ENCODE measurements at places on chromosomes 6 and 20.

DNA sequence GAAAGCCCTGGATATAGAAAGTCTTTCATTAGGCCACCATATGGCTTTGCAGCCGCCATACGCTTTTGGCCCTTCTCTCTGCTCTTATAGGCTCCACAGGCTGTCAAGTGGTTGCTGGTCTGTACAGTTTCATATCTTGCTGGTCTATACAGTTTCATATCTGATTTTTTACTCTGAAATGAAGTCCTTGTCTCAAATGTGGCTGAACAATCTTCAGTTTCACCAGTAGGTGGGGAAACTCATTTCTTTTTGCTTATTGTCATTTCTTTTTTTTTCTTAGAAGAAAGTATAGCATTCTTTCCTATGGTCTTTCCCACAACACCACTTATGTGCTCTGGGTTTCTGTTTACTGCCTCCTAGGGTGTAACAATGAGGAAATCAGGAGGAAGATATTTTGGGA lies 771.4 kb upstream of the MMS22L start:
- no peak for DNase-seq

- no peak for DNase-seq
These were observed 83.8 kb downstream of the IYD start for GRCh38 chr6:150452428-150453243.

GRCh38 chr6:154754152-154754551 lies 20.9 kb downstream of the SCAF8 start:
- DNase-seq: no peak

DNA sequence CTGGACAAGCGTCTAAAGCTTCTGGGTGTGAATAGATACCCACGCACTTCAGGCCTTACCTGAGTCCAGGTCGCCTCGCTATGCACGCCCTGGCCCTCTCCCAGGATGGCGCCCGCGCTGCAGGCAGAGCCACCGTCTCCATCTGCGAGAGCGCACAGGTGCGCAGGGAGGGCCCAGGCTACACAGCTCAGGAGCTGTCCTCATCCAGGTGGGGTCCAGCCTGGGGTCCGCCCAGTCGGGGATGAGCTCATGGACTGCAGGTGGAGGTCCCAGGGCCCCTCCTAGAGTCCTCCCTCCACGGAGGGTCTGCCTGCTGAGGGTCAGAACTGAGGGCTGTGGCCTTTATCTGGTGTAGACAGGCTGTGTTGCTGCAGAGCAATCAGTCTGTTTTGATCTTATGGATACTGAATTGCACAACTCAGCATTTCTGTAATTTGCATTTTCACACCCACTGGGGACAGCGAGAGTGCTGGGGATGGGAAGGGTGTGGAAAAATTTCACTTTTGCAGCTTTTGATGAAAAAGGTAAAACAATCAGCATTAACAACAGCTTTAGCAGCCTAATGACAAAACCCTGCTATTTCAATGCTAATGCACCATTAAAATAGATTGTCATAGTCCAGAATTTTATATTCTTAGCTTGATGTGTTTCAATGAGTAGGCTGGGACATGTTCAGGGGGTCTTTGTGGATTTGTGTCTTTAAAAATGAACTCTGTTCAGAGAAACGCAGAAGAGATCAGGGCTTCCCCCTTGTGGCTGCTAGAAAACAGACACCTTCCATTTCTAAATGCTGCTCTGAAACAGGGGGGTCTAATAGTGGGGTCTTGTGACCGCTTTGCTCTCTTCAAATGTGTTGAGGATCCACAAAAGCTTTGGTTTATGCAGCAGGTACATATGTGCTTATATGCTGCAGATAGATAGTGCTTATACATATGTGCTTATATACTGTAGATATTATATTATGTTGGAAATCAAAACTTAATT lies 77.8 kb upstream of the PHACTR3 start:
- DNase-seq: no peak

DNA sequence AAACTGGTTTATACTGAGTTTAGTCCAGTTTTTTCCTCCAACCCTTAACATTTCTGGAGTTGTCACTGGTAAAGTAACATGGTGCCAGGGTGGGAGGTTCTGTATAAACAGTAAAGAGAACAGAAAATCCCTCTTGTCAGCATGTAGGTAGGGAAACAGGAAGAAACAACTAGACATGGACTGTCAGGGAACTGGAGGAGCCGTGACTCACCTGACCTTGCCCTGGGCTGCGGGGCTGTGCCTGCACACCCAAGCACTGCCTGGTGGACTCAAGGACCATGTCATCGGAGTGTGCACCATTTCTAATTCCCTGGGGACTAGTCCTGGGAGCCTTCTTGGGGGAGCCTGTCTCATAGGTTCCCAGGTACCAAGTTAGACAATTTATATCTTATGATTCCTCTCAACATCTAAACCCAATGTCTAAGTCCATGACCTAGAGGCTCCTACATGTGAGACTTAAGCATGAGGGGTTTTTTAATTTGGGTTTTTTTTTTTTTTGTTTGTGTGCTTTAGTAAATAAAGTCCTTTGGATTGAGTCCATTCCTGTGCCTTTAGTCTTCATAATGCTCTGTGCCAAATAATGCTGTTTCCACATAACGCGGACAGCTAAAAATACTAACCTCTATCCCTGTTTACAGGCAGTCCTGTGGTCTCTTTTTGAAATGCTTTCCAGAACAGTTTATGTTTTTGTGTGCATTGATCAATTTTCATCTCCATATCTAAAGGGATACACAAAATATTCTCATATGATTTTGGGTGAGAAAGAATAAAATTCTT lies 136.9 kb upstream of the SUPT3H start:
- DNase-seq: no peak

DNA sequence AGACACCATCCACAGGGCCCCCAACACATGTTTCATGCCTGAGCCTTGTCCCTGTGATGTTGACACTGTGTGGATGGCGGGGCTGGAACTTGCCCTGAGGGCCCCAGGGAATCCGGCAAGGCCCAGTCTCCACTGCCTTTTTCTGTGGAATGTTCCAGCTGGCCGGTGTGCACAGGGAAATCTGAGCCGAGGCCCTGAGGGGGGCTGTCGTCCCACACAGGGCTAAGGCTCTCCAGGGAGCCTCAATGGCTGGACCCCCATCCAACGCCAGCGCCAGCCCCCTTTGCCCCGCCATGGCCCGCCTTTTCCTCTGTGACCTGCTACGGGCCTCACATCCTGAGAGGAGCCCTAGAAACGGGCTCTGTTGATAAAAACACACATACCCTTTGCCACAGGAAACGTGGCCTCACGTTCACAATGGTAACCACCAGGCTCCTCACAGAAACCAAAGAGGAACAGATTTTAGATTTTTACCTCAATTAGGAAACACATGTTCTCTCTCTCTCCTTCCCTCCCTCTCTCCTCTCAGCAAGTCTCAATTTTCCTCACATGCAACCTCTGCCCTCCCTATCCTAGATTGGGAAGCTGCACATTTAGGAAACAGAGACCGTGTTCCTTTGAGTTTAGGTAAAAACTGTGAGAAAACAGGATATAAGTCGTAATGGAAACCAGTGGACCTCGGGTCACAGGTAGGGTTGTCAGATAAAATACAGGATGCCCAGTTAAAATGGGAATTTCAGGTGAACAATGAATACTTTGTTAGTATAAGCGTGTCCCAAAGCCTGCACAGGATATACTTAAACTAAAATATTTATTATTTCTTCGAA lies 13.7 kb upstream of the ZNF831 start:
- DNase-seq: no peak
